Caki2 (cell line): ENCODE measurements at places on chromosomes 6 and 20. TPM values are rescaled to one million over a fixed set of nuclear protein-coding genes. Genes with fewer than 3 reads are reported as not detected.
A peak's percentile ranks its signal among the peaks of the same experiment; 100 is the strongest.

DNA sequence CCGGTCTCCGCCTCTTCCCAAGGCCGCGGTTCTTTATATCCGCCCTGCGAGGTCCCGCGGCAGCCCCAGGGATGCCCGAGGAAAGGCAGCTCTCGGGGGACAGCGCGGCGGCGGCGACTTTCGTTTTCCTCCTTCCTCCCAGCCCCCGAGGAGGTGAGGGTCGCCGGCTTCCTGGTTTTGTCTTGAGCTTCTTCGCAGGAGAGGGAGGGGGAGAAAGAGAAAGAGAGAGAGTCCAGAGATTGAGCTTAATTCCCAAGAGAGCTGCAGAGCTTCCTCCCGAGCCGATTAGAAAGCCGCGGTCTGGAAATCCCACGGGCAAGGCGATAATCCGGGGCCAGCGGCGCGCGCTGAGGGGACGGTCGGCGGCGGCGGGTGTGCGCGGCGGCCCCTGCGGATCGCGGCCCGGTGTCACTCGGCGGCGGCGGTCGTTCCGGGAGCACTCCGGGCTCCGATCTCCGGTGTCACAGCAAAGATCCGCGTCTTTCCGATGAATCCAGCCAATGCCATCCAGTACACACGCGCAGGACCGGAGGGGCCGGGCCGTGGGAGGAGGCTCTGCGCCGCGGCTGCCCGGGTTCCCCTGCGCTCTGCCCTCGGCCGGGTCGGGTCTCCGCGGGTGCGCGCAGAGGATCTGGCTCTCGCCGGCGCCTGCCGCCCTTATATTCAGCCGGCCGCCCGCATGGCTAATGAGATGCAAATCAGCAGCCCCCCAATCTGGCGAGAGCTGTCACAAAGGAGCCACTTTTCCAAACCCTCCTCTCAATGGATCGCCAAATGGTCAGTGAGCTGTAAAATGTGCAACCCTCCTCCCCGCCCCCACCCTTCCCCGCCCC, at the start of gene DLL1:
DLL1 (minus strand) TSS at position 783 of the 833 bp plus-strand sequence. CDS start 939 bp downstream, outside the sequence.
- peak; percentile 38 for DNase-seq

DNA sequence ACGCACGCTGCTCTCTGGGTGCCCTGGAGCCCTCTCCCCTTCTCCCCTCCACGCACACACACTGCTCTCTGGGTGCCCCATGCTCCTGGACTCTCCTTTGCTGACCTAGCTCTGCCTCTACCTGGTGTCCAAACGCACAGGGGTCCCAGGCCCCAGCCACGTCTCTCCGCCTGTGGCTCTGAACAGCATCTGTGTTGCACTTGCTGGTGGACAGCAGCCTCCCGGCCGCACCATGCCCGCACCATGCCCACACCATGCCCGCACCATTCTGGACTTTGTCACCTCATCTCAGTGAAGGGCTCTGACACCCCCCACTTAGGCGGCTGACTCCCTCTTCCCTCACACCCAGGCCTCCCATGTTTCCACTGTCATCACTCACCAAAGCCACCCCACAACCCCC, 21.8 kb downstream of the TCFL5 start:
- DNase-seq = no peak

DNA sequence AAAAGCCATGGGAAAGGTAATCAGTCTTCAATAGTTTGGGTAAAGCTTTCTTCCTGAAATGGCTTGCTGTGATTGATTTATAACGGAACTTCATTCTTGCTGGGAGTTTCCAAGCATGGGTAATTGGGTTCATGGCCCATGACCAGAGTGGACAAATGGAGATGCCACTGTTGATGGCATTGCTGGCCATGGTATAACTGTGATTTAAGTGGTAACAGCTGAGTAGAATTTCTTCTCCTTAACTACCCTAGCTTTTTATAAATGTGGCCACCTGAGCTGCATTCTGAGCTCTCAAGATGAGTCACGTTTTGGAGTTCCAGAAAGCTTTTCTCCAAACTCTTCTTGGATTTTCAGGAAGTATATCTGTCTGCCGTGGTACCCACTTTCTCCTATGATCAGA, 39.9 kb upstream of the SNRPB2 start:
- DNase-seq = no peak

DNA sequence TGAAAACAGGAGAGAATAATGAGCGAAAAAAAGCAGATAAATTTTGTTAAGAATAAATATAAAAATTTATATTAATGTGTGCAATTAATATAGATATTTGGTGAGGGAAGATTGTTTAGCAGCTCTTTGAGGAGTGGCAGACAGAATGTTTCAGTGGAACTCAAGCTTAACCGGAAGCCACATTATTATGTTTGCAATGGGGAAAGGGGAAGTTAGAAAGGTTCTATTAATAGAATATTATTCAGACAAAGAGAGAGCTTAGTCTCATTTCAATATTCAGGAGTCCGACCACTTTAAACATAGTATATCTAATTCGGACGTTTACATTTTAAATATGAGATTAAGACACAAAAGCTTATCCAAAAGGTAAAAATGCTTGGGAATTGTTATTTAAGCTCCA, 81.6 kb upstream of the KHDRBS2 start:
- no peak for DNase-seq

- peak; percentile 21 for DNase-seq
These were observed 103.7 kb downstream of the MYO6 start for GRCh38 chr6:75852721-75853120.

GRCh38 chr20:35586751-35587425, 28.7 kb upstream of the SPAG4 start:
- DNase-seq = no peak

GRCh38 chr6:100230115-100230952, 234.4 kb downstream of the SIM1 start:
- DNase-seq = no peak

DNA sequence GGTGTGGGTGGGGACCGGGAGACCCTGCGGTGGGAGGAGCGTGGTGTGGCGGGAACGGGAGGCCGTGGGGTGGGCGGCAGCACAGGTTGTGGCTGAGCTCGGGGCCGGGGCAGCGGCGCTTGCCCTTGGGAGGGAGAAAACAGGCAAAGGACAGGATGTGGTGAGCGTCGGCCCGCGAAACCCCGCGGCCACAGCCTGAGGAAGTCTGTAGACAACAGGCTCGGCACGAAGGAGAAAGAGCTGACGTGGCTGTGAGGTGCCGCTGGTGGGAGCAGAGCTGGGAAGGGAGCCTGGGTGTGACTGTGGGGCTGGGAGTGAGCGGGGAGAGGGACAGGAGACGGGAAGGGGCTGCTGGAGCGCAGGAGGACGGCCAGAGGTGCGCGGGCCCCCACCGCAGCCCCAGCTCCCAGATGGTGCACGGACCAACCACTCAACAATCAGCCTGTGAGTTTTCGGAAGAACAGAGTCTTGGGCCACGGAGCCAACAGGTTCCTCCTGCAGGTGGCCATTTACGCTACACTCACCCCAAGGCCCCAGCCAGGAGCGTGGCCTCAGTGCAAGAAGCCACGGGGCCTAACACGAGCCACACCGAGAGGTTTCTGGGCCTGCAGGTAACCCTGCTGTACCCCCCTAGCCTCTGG, 202.8 kb downstream of the DLL1 start:
- DNase-seq = no peak

DNA sequence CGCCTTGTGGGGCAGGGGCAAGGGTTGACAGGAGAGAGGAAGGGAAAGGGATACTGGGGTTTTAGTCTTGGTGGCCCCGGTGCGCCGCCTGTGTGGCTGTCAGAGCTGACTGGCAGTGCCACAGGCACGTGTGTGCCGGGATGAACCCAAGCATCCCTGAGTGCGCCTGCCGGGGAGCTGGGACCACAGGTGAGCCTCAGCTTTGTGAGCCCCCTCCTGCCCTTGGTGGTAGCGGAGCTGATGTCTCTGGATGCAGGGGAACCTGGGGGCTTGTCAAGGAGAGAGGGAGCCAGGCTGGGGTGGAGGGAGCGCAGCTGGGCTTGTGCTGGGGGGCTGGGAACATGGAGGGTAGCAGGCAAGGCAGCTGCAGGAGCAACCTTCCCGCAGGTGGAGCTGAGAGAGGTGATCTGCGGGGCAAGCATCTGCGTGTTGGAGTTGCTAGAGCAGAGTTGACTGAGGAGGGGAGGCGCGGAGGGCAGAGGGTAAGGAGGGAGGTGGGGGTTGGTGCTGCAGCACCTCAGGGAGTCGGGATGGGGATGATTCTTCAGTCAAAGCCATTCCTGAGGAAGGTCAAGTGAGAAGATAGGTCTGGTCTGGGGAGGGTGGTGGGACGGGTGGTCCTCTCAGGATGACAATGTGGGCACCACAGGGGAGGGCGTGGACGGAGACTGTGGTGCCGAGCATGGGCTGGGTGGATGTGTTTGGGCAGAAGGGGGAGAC, 28.1 kb downstream of the PYGB start:
- no peak for DNase-seq

DNA sequence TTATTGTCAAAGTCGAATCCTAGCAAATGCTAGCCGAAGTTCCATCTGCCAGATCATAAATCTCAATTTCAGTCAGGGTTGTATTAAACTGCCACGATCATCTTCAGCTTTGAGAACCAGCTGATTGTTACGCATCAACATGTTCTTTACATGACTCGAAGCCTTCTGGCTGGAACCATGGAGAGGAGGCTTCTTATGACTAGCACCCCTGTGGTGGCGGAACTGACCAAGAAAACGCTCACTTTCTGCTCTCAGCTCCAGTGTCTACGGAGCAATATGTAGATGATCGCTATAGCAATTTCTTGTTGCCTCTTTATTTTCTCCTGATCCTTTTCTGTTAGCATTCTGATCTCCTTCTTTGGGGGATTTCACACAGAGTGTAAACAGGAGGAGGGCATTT, 479.4 kb upstream of the SLC35B3 start:
- DNase-seq = no peak

The BTNL2 gene
- not detected in 2 replicates for total RNA-seq

DNA sequence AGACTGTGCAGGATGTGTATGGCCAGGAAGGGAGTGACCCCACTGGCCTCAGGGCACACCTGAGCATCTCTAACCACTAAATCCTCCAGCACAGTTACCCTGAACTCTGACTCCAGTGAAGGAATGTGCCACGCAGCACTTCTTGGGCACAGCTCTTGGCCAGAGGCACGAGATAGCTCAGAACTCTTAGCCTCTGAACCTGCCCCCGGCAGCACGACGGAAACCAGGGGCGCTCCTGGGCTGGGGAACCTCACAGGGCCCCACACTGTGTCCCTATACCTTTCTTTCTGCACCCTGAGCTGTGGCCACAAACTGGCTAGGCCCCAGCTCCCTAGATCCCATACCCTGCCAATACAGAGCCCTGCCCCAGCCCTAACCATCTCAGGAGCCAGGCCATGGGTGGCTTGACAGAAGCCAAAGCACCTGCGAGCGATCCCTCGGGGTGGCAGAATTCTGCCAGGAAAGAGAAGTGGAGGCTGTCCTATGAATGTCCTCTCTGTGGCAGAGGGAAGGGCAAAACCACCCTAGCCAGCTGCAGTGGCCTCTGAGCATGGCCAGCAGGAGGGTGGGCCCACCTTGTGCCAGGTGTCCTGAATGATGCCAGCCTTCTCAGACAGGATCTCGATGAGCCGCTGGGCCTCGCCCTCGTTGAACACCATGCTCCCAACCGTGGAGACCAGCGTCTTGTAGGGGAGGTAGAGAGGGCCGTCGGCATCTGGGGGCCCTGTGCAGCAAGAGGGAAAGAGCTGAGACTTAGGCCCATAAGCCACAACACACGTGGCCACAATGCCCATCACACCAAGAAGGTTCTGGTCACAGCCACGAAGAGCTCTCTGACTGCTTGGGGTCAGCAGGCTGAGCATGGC, 39.4 kb downstream of the RRBP1 start:
- no peak for DNase-seq

DNA sequence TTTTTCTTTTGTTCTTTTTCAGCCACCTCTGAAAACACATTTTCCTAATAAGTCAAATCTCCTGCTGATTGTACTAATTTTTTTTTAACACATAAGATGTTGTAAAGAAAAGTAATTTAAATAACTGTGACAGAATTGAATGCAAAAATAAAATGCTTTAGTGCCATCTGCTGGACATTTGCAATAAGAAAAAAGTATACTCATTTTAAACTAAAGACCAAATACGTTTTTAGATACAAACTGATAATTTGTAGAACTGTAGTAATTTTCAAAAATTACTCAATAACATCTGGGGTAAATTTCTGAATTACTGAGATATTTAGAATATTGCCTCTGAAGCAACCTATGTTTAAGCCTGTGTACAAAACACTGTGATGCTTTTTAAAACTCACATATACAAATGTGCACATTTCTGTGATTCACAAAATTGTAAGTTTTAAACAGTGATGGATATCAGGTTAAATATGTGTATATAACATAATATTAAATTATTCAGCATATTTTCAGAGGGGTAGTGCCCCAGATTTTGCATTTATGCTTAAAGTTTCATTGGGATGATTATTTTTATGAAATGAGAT, 198.7 kb downstream of the RIMS1 start:
- peak; percentile 6 for DNase-seq
